ENCODE measurements at places on chromosomes 4 and X. TPM values are rescaled to one million over a fixed set of nuclear protein-coding genes. Genes with fewer than 3 reads are reported as not detected.

DNA sequence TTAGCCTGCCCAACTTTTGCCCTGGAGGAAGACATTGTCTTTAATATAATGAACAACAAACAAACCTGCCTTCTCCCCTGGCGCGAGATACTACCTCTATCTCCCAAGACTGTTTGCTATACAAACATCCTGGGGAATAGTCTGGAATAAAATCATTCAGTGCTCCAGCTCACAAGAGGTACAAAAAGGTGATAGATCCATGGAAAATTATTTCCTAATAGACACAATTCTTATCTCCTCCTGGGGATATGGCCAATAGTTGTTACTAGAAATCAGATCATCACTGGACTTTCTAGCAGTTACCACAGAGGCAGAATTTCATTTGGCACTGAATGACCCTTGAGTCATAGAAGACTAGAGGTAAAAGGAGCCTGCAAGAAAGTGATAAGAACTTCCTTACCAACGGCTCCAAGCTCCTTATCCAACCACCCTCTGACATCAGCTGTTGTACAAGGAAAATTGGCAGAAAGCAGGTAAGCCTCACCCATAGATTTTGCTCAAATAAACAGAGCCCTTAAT is 38.1 kb downstream of the MID1 start:
- no peak for DNase-seq

DNA sequence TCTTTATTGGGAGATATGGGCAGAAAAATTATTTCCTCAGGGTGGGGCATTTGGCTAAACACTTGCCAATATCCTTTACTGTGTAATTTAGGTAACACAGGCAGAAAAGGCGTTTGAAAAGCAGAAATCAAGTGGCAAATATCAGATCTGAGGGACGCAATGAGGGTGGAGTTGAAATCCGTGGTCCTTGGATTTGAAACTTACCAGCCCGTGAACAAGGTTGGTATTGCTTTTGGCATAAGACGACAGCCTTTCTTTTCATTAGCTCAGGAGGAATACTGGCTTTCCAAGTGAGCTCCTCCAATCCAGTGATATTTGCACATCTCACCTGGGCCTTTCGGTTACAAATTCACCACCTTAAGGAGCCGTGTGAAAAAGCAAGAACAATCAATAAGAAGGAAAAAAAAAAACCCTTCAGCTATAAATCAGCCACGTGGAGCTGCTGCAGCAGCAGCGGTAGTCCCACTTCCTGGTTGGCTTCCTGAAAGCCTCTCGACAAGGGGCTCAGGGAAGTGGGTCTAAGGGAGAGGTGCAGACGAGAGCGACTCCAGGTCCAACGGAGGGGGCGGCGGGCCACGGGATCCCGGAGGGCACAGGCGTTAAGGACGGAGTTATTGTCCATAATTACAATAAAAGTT is 734 bp upstream of the GALNT7 start:
- no peak for DNase-seq

DNA sequence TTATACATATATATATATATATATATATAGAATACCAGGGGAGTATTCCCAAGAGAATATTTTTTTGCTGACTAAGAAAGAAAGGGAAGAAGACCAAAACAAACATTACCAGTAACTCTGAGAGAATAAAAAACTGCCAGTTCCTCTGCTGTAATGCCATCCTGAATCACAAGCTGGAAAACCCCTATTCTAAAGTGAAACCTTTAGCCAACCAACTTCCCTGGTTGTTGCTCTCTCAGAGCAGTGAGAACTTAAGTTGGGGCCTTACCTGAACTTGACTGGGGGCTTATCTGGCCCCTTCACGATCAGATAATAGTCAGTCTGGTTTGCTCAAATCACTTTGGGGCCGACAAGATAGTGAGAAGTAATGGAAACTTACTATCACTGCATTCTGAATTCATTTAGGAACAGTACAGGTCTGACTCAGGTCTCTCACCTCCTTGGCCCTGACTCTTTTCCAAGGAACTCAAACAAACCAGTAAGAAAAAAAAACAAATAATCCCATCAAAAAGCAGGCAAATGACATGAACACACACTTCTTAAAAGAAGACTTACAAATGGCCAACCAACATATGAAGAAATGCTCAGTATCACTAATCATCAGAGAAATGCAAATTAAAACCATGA is 62.5 kb downstream of the CD40LG start:
- DNase-seq, result no peak

- no peak for DNase-seq
Measured at GRCh38 chr4:72918362-72918761, 151.2 kb downstream of the COX18 start.

- DNase-seq, result no peak
Measured at GRCh38 chrX:130057209-130057608, 53.1 kb downstream of the ELF4 start.

GRCh38 chr4:108829966-108830492 is 67.2 kb upstream of the ETNPPL start:
- DNase-seq, result no peak

- DNase-seq, result no peak
Measured at GRCh38 chr4:140238351-140239056, 84.5 kb upstream of the MAML3 start.

- DNase-seq, result no peak
Measured at GRCh38 chr4:103136671-103137445, 37.2 kb upstream of the BDH2 start.

ZNF275 gene
- total RNA-seq, result 15.6 TPM

HPGDS gene
- total RNA-seq, result not detected

SHROOM2 gene
- total RNA-seq, result 0.29 TPM

GABRA4 gene
- total RNA-seq, result not detected
